Activated T-cell treated with anti-CD3 and anti-CD28 coated beads, Interleukin-2, amount 50 U/mL, for 72 hours (primary cell): ENCODE measurements at places on chromosomes 1 and 21. TPM values are rescaled to one million over a fixed set of nuclear protein-coding genes. Genes with fewer than 3 reads are reported as not detected.

DNA sequence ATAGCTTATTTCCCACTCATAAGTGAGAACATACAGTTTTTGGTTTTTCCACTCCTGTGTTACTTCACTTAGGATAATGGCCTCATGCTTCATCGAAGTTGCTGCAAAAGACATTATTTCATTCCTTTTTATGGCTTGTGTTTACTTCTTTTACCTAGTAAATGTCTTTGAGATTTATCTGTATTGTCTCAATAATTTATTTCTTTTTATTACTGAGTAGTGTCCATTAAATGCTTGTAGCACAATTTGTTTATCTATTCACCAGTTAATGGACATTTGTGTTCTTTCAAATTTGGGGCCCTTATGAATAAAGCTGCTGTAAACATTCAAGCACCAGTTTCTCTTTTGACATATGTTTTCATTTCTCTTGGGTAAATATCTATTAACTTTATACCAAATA, 86.0 kb downstream of the UCHL5 start:
- H3K27me3 ChIP-seq = no peaks in the 10 kb centered on the region
- no peak overlapping the region for H3K27ac ChIP-seq
- H3K4me3 ChIP-seq = no peak overlapping the region
- DNase-seq = no peak
- H3K36me3 ChIP-seq = no peaks in the 10 kb centered on the region
- H3K4me1 ChIP-seq = peaks cover 1% of the 10 kb centered on the region

DNA sequence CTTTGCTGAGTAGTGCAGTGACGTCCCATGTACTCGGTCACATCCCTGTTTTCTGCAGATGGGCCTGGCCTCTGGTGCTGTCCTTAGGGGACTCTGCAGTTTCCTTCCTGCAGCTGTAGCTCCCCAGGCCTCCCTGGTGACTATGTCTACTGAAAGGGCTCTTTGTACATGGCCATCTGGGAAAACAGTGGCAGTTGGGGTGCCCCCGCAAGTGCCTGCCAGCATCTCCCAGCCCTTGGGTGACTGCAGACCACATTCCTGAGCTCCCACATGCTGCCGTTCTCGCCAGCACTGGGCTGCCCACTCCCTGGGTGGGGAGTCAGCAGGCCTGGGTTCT, 37.5 kb upstream of the KCNA10 start:
- peaks cover 48% of the 10 kb centered on the region for H3K27me3 ChIP-seq
- H3K4me1 ChIP-seq = peaks cover 14% of the 10 kb centered on the region
- no peaks in the 10 kb centered on the region for H3K36me3 ChIP-seq
- H3K27ac ChIP-seq = no peak overlapping the region
- DNase-seq = no peak
- H3K4me3 ChIP-seq = no peak overlapping the region

GRCh38 chr1:244773513-244773912, 61.9 kb upstream of the COX20 start:
- no peaks in the 10 kb centered on the region for H3K36me3 ChIP-seq
- DNase-seq = no peak
- peaks cover 7% of the 10 kb centered on the region for H3K27me3 ChIP-seq
- H3K4me3 ChIP-seq = no peak overlapping the region
- peaks cover 4% of the 10 kb centered on the region for H3K4me1 ChIP-seq
- H3K27ac ChIP-seq = no peak overlapping the region

GRCh38 chr1:24557711-24558131, 1.8 kb downstream of the NCMAP start:
- H3K27ac ChIP-seq = no peak overlapping the region
- no peak for DNase-seq
- no peak overlapping the region for H3K4me3 ChIP-seq
- H3K4me1 ChIP-seq = peaks cover 22% of the 10 kb centered on the region

DNA sequence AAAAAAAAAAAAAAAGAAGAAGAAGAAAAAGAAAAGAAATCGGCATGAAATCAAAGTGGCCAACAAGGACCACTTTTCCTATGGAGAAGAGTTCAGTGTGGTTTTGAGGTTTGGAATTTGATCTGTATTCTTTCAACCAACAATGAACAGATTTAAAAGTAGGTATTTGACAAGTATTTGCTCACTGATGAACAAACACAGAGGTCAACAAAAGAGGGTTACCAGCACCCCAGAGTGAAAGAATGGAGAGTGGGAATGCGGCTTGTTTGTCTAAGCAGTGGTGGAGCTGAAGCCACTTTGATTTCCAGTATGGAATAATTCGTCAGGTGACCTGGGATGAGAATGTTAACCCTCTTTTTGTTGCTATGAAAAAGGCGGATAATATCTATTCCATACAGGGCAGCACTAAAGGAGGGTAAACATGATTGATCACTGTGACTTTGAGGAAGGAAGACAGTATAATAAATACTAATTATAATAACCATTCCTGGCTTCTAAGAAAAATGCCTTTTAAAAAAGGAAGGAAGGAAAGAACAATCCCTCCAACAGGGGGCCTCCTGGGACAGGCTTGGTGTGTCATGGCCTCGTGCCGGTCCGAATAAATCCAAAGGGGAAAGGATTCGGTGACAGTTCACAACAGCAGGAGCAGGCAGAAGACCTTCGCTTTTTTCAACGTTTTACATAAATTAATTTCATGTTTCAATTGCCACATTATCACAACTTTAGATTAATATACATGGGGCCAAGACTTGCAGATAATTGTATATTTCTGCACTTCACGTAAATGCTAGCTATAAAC, 37.2 kb upstream of the SIM2 start:
- DNase-seq = no peak
- peaks cover 17% of the 10 kb centered on the region for H3K27me3 ChIP-seq
- no peak overlapping the region for H3K4me3 ChIP-seq
- no peak overlapping the region for H3K27ac ChIP-seq
- H3K4me1 ChIP-seq = no peaks in the 10 kb centered on the region

DNA sequence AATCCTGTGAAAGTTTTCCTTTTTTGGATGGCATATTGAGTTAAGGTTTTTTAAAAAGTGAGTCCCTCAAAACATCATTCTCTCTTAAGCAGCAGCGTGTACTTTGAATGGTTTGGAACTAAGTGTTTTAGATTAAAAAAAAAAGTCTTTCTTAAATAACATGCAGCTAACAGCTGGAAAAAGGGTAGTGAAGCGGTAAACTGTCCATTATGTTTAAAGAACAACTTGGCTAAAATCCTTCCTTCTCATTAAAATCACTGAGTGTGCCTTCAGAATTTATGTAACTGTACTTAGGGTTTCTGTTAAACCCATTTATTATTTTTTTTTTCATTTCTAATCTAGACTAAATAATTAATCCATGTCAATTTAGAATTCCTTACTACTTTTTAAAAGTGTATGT, 254.2 kb upstream of the ADAMTS5 start:
- no peaks in the 10 kb centered on the region for H3K27me3 ChIP-seq
- no peak overlapping the region for H3K27ac ChIP-seq
- no peak overlapping the region for H3K4me3 ChIP-seq
- no peaks in the 10 kb centered on the region for H3K36me3 ChIP-seq

GRCh38 chr1:68087184-68087583, 36.8 kb upstream of the DIRAS3 start:
- no peak for DNase-seq
- H3K4me1 ChIP-seq = no peaks in the 10 kb centered on the region
- H3K27me3 ChIP-seq = no peaks in the 10 kb centered on the region
- H3K36me3 ChIP-seq = no peaks in the 10 kb centered on the region
- no peak overlapping the region for H3K27ac ChIP-seq
- H3K4me3 ChIP-seq = no peak overlapping the region

- H3K27ac ChIP-seq = no peak overlapping the region
- H3K27me3 ChIP-seq = no peaks in the 10 kb centered on the region
- peaks cover 9% of the 10 kb centered on the region for H3K36me3 ChIP-seq
- H3K4me1 ChIP-seq = peaks cover 14% of the 10 kb centered on the region
- no peak overlapping the region for H3K4me3 ChIP-seq
These were observed 39.1 kb upstream of the TRAPPC10 start for GRCh38 chr21:43972850-43973633.

GRCh38 chr1:94743862-94744261, 76.3 kb upstream of the SLC44A3 start:
- peaks cover 5% of the 10 kb centered on the region for H3K4me1 ChIP-seq
- H3K27ac ChIP-seq = no peak overlapping the region

DNA sequence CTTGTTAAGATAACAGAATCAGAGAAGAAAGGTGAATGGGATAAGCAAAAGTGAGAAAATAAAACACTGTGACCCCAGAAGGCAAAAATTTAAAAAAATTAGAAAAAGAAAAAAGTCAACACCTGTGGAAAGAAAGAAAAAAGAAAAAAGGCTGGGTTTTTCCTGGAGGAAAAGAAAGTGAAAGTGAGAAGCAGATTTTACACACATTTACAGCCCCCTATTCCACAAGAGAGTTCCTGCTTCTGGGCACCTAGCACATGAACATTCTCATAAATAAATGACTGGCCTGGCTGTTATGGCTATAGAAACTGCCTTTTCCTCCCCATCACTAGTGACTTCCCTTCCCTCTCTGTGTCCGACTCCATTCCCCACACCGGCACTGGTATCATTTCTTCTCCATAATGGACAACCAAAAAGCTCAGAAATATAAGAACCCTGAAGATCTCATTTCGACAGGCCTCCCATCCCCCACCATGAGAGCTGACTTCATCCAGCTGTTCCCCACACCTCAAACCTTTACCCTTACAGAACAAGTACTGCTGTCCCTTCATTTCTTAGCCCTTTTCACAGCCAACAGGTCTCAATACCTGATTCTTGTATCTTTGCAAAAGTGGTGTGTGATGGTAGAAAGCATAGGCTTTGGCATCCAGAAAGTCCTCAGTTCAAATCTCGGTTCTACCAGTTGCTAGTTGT, 12.6 kb downstream of the MTF1 start:
- no peak for DNase-seq
- peak overlapping the region; percentile 92 for H3K27ac ChIP-seq
- H3K4me3 ChIP-seq = peak overlapping the region; percentile 70
- peaks cover 9% of the 10 kb centered on the region for H3K36me3 ChIP-seq

DNA sequence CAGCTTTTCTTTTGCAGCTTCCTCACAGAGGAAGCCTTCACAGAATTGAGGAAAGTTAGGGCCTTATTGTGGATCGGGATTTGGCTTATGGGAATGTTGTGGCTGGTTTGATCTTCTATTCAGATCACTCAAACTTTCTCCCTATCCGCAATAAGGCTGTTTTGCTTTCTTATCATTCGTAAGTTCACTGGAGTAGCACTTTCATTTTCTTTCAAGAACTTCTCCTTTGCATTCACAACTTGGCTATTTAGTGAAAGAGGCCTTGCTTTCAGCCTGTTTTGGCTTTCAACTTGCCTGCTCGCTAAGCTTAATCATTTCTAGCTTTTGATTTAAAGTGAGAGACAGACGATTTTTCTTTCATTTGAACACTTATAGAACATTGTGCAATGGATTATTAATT, 181.9 kb upstream of the B3GALT2 start:
- H3K4me3 ChIP-seq = peak overlapping the region; percentile 73
- H3K4me1 ChIP-seq = peaks cover 11% of the 10 kb centered on the region
- DNase-seq = no peak
- H3K36me3 ChIP-seq = no peaks in the 10 kb centered on the region
- H3K27ac ChIP-seq = peak overlapping the region; percentile 77
- H3K27me3 ChIP-seq = no peaks in the 10 kb centered on the region

DNA sequence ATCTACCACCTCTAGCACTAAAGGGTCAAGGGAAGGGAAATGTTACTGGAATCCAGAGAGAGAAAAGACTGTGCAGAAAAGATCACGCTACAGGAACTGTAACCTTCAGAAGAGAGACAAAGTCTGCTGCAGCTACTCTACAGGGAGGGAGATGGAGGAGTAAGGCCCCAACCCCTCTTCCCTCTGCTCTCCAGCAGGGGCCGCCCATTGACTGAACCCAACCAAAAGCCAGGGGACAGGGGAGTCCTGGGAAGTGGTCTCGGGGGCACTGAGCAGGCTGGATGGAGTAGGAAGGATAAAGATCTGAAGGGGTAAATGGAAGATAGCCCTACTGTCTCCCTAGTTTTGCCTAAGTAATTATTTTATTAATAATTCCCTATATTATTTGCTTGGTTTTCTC, 72.8 kb upstream of the NR5A2 start:
- H3K27ac ChIP-seq = no peak overlapping the region
- H3K4me3 ChIP-seq = no peak overlapping the region
- H3K27me3 ChIP-seq = peaks cover 20% of the 10 kb centered on the region
- peak; percentile 4 for DNase-seq
- no peaks in the 10 kb centered on the region for H3K4me1 ChIP-seq
- no peaks in the 10 kb centered on the region for H3K36me3 ChIP-seq

DNA sequence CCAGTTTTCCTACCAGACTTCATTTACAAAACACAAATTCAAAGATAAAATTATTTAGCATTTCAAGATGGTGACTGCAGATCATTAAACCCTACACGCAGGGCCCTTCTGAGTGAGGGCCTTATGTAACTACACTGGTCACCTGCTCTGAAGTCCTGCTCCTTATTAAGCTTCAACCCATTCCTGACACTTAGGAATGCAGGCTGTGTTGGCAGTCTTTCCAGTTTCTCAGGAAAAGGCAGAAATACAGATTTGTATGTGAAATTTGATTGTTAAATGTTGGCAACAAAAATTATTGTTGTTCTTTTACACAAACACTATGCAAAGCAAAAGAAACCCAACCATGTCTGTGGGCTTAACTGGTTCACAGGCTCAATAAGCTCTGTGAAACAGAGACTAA, 25.8 kb upstream of the BCAS2 start:
- H3K27me3 ChIP-seq = peaks cover 6% of the 10 kb centered on the region
- H3K36me3 ChIP-seq = no peaks in the 10 kb centered on the region
- H3K4me3 ChIP-seq = no peak overlapping the region
- H3K27ac ChIP-seq = no peak overlapping the region
- H3K4me1 ChIP-seq = no peaks in the 10 kb centered on the region

GRCh38 chr1:234473118-234473517, 5.9 kb downstream of the TARBP1 start:
- H3K27ac ChIP-seq = peak overlapping the region; percentile 19
- DNase-seq = no peak
- H3K27me3 ChIP-seq = no peaks in the 10 kb centered on the region
- H3K36me3 ChIP-seq = peaks cover 6% of the 10 kb centered on the region
- peaks cover 51% of the 10 kb centered on the region for H3K4me1 ChIP-seq

- no peak overlapping the region for H3K4me3 ChIP-seq
- peaks cover 16% of the 10 kb centered on the region for H3K4me1 ChIP-seq
- no peak overlapping the region for H3K27ac ChIP-seq
- no peak for DNase-seq
These were observed 64.7 kb downstream of the SETD4 start for GRCh38 chr21:35995522-35996088.

GRCh38 chr1:116529681-116530080, 41.1 kb downstream of the CD58 start:
- H3K4me1 ChIP-seq = no peaks in the 10 kb centered on the region
- H3K36me3 ChIP-seq = peaks cover 24% of the 10 kb centered on the region
- no peak overlapping the region for H3K4me3 ChIP-seq
- no peak for DNase-seq
- no peaks in the 10 kb centered on the region for H3K27me3 ChIP-seq

Gene CHODL
- not detected for total RNA-seq

Gene OR2L3
- 0.07 TPM for total RNA-seq

Gene RNPEP
- total RNA-seq = 46.4 TPM

Gene AIM2
- 103 TPM for total RNA-seq

Gene KDF1
- 1.1 TPM for total RNA-seq

Gene NTNG1
- total RNA-seq = not detected

Gene C4BPB
- total RNA-seq = 7.4 TPM

Gene STPG1
- 17.8 TPM for total RNA-seq

Gene DOCK7
- total RNA-seq = 10.7 TPM

Gene CRP
- total RNA-seq = not detected

Gene SFN
- 2.2 TPM for total RNA-seq

Gene COL9A2
- total RNA-seq = 27.4 TPM
